ENCODE measurements at places on chromosomes 5 and 9.
A peak's percentile ranks its signal among the peaks of the same experiment; 100 is the strongest.

- no peak for DNase-seq
These were observed 83.0 kb upstream of the PRLR start for GRCh38 chr5:35313291-35313690.

- no peak for DNase-seq
These were observed 68.9 kb upstream of the ANKRD55 start for GRCh38 chr5:56302027-56302426.

DNA sequence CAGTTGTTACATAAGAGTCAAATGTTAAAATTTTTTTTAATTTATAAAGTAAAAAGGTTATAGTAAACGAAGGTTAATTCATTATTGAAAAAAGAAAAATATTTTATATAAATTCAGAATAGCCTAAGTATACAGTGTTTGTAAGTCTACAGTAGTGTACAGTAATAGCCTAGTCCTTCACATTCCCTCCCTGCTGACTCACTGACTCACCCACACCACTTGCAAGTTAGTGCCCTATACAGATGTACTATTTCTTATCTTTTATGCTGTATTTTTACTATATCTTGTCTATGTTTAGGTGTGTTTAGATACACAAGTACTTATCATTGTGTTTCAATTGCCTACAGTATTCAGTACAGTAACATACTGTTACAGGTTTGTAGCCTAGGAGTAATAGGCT, 57.6 kb downstream of the MAMDC2 start:
- DNase-seq: no peak

DNA sequence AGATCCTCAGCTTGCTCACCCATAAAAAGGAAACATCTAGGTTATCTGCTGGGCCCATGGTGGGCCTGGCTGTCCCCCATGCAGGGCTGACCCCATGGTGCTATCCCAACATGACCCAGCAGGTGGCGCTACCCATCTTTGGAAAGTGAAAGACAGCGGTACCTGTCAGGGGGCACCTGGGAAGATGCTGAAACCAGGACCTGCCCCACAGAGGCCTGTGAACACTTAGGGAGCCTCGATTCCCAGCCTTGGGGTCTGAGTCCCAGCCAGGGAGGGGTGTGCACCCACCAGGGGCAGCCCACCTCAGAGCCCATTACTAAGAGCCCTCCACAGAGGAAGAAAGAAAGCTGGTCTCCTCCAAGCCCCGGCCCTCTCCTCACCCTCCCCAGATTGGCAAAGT, 46.6 kb upstream of the IPPK start:
- peak; percentile 99 for DNase-seq

DNA sequence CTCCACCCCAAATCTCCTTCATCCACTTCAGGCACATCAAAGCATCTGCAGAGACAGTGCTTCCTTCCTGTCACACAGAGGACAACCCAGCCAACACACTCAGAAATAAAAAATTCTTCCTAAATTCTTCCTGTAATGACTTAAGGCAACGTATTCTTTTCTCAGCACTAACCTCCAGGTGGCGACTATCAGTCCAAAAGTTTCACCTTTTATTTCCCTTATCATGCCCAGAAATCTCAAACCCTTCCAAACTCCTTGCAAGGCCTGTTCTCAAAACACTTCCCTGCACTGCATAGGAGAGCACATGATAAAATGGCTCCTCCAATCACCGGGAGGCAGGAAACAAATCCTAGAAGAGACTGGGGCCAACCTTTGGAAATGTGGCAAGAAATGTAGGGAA, 35.1 kb downstream of the SLIT3 start:
- no peak for DNase-seq

- DNase-seq: peak; percentile 70
These were observed 309.1 kb downstream of the ADAMTS6 start for GRCh38 chr5:65172486-65173129.

DNA sequence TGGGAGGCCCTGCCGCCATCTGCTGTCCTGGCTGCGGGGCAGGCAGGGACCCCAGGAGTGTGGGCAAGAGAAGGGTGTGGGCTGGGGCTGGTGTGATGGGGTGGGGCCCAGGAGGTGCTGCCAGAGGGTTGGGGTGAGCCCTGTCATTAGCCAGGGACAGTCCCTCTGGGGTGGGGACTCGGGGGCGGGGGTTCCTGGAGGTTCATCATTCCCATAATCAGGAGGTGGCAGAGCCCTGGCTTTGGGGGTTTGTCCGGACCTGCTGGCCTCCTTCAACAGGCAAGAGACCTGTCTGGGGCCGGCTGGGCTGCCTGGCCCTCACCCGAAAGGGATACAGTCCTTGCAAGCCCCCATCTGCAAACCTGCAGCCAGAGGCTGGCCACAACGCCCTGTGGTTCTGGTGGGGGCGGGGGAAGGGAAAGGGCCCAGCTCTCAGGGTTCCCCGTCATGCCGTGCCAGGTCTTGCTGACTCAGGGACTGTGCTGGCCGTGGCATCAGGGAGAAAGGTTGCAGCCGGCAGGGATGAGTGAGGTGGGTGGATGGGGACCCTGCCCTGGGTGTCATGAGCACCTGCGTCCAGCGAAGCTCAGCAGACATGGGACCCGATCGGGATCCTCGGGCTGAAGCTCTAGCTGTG, 65.2 kb downstream of the MRPL36 start:
- peak; percentile 44 for DNase-seq

GRCh38 chr5:58754250-58754649, 171.4 kb downstream of the RAB3C start:
- DNase-seq: no peak

GRCh38 chr9:95634536-95634935, 117.8 kb upstream of the PTCH1 start:
- no peak for DNase-seq

GRCh38 chr5:40914835-40915234, 5.5 kb downstream of the C7 start:
- no peak for DNase-seq

DNA sequence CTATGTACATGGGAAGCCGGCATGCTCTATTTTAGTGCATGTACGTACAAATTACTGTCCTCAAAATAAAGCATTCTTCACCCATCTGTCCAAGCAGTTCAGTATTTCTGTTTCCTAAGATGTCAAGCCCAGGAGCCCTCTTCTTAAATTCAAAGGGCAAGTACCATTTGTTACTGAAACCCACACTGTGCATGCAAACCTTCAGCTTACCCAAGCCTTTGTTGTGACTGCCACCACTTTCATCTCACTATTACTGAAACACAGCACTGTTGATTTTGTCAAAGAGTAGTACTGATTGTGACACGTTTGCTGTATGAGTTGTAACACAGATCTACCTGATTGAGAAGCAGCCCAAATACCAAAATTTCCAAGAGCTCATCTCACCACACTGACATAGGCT, 390.4 kb upstream of the IZUMO3 start:
- DNase-seq: no peak

DNA sequence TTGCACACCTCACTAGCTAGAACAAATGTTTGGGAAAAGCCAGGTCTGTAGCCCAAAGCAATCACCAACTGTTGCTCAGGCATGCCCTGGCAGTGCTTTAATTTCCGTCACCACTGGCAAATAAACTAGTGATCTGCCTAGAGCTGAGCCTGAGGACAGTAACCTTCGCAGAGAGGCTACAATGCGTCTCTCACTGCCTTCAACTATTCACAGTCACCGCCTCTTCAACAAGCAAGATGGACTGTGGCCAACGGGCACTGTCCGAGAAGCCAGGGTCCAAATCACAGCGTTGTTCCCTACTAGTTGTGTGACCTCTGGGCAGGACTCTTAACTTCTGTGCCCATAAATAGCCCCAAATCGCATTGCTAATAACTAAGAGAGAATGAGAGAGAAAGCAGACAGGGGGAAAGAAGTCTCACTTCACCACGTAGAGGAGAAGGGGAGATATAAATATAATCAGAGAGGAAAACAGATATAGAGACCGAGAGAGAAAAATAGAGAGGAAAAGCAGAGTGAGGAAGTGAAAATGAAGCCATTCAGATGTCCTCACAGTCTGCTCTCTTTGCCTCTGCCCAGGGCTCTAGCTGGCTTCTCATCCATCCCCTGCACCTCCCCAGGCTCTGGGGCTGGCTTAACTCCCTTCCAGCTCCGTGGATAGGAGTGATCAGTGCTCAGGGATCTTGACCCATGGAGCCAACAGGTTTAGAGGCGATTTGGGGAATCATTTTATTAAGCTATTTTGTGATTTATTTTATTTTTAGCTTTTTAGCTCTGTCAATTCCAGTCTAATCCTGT, 157.9 kb downstream of the ZDHHC21 start:
- DNase-seq: no peak

- DNase-seq: no peak
These were observed 628.1 kb upstream of the TYRP1 start for GRCh38 chr9:12065050-12065449.

GRCh38 chr5:172007175-172008110, 1.0 kb upstream of the FBXW11 start:
- DNase-seq: no peak

DNA sequence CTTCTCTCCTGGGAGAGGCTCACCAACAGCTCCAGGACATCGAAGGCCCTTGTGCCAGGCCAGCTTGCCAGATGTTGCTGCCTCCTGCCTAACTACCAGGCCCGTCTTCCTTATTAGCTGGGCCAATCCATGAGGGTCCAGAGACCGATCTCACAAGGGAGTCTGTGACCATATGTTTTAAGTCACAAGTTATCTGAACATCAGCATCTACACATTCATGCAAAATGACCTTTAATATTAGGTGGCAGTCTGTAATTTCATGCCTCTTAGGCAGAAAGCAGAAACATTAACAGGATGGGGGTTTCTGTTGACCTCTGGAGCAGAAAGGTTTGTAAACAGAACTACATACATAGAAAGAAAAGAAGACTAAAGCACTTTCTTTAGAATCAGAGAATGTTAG, 75.1 kb upstream of the SLC25A51 start:
- DNase-seq: no peak

DNA sequence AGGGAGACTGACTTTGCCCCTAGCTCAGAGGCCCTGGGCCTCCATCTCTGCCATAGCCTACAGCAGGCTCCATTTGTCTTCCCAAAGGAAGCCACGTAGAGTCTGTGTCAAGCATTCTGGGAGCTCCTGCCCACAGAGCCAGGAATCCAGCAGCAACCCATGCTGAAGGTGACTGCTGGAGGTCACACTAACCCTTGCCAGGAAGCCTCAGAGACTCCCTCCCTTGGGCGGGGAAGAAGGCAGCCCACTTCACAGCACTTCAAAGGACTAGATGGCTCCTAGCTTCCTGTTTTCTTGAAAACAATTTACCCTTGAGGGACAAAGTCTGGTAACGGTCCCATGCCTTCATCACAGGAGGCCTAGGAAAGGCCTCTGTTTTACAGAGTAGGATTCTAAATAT, 1.7 kb downstream of the CKMT2 start:
- DNase-seq: no peak

DNA sequence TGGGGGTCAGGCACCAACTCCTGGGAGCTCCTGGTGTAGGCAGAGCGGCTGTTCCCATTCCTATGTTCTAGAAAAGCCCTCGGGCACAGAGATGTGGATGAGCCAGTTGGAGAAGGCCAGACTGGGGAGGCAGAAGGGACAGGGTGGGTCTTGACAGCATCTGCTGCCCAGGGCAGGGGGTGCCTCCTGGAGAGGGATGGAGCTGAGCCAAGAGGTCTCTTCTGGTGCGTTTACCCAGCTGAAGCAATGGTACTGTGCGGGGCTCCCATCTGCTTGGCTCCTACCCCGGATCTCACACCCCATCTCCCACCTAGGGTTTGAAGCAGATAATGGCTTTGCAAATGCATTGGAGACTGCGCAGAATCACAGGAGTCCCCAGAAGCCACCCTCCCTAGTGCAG, 41.3 kb downstream of the SHB start:
- DNase-seq: no peak

GRCh38 chr9:127509955-127510299, 58.6 kb downstream of the LRSAM1 start:
- no peak for DNase-seq

DNA sequence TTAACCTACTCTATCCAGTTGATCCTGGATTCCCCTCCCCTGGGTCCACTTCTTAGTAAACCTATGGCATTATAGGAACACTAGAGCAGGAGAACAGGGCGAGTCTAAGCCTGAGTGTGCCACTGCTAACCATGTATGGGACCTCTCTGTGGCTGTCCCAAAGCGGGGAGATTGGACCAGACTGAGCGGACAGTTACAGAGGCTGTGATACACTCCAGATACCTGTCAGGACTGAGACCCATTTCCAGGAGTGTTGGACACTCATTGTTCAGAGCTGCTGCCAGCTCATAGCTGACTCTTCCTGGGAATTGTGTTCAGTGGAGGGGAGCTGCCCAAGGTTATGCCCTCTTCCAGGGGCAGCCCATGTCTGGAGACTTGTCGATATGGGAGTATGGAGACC, 11.9 kb upstream of the LTC4S start:
- DNase-seq: no peak

- no peak for DNase-seq
These were observed 147.9 kb downstream of the DMRT2 start for GRCh38 chr9:1198085-1198484.

DNA sequence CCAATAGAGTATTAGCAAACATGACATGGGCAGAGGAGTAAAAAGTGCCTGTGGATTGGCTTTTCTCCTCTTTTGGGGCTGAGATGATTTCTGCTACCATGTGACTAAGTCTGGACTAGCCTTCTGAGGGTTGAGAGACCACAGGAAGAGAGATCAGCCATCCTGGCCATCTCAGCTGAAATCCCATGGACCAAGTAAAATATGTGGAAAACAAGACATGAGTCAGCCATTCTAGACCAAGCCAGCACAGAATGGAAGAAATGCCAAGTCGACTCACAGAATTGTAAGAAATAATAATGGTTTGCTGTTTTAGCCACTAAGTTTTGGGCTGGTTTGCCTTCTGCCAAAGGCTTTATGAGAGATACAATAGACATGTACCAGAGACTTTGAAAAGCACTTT, 377.8 kb downstream of the CHSY3 start:
- no peak for DNase-seq

DNA sequence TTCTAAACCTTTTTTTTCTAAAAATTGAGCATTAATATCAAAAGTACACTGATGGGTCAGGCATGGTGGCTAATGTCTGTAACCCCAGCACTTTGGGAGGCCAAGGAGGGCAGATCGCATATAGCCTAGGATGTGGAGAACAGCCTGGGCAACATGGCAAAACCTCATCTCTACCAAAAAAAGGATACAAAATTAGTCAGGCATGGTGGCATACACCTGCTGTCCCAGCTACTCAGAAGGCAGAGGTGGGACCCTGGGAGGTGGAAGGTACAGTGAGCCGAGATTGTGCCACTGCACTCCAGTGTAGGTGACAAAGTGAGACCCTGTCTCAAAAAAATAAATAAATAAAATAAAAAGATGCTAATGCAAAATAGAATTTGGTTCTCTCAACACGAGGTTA, 49.4 kb downstream of the RAPGEF1 start:
- DNase-seq: no peak

GRCh38 chr5:141623611-141624010, 4.8 kb upstream of the DIAPH1 start:
- DNase-seq: no peak

- DNase-seq: no peak
These were observed 58.1 kb downstream of the ROPN1L start for GRCh38 chr5:10499776-10500175.

DNA sequence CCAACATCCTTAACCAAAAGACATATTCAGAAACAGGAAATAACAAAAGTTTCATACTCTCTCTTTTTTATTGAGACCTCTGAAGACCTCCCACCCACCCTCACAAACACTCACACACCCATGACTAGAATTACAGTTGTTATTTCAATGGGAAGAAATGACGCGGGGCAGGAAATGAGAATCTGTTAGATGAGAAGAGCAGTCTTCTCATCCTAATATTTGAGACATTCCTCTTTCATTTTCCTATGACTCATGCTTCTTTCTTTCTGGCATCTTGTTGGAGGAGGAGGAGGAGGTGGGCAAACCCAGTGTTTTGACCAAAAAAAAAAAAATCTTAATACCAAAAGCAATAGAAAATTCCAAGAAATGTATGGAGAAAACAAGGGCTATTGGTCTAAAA, 179.5 kb upstream of the TARS1 start:
- no peak for DNase-seq

GRCh38 chr5:12013351-12013750, 109.1 kb upstream of the CTNND2 start:
- DNase-seq: no peak
